Activated CD8-positive, alpha-beta memory T cell treated with anti-CD3 and anti-CD28 coated beads, Interleukin-2, amount 10 ng/mL, durations not matched to agents 7 days and 5 days (primary cell): ENCODE measurements at places on chromosomes 5 and 9. TPM values are rescaled to one million over a fixed set of nuclear protein-coding genes. Genes with fewer than 3 reads are reported as not detected.

- DNase-seq: no peak
These were observed 56.8 kb downstream of the PPP2R2B start for GRCh38 chr5:146821732-146822131.

DNA sequence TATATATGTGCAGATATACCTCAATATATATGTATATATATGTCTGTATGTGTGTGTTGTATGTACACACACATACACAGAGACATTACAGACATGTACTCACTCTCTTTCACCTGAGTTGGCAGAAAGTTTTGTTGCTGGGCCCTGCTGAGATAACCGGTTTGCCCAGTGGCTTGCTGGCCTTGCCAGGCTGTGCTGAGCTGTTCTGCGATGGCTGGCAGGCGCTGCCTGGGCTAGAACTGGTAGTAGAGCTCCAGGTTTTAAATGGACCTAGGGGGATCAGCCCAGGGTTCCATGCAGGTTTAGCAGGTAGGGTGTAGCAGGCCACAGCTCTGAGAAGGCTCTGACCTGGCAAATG, 394.3 kb downstream of the GADD45G start:
- DNase-seq: no peak

GRCh38 chr9:125343518-125344275, 82.1 kb downstream of the GAPVD1 start:
- no peak for DNase-seq

DNA sequence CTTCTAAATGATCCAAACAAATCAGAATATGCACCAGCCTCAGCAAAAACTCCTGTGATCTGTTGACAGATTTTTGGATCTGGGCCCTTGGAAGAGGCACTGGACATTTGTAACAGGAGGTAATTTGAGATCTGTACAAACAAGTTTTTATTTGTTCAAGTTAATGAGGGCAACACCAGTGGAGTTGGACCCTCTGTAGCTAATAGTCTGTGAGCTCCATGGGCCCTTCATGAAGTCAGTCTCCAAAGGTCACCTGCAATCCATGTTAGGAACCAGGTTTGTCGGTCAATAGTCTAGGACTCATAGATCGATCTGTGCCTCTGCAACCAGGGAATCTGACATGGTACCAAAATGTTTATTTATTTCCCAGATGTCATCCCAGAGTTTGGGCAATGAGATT, 40.9 kb downstream of the PAM start:
- DNase-seq: no peak

DNA sequence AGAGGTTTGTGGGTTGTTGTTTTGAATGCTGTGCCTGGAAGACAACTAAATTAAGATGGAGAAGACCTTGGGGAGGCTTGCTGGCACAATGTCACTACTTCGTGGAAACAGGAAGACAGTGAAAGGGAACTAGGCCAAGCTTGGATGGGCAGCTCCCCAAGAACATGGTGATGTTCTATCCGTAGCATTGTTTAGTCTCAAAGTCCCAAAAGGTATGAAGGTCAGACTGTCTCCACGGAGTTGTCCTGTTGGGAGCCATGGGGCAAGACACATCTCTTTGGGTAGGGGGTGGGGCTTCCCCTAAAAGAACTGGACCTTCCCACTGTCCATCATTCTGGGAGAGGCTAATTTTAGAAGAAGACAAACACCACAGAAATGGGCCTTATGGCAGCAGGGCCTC, 140.5 kb downstream of the ENTREP1 start:
- no peak for DNase-seq

- DNase-seq: no peak
These were observed 24.3 kb upstream of the OTULINL start for GRCh38 chr5:14557203-14557770.

DNA sequence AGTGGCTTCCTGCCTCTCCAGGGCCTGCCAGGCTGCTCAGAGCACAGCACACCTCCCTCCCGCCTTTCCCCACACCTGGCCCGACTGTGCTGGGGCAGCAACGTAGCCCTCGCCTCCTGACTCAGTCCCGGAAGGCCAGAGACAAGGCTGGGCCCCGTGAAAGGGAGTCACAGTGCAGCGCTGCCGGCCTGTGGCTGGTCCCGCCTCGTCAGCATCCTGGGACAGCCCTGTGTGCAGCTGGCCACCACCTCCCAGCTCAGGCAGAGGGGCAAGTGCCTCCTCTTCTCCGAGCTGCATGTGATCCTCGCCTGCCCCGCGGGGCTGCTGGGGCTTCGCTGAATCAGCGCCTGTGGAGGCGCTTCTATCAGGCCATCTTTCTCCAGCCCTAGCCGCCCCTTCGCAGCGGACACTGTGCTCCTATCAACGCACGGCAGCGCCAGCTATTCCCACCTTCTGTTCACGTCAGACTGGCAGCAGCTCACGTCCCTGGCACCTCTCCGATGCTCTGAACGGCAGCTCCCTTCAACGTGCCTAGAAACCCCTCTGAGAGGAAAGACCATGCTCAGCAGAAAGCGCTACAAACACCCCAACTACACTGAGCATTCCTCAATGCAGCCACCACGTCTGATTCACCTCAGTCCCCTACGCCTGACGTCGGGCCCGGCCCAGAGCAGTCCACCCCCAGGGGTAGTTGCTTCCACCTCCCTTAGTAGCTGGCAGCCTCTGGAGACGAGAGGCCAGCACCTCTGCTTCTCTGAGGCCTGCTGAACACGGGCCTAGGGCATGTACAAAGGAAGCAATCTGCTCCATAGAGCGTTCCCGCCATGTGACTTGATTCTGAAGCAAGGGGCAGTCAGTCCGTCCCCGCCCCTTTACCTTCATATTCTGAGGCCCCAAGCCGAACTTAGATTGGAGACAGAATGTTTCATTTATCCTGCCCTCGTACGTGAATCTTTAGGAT, 78.8 kb downstream of the GPR21 start:
- no peak for DNase-seq

DNA sequence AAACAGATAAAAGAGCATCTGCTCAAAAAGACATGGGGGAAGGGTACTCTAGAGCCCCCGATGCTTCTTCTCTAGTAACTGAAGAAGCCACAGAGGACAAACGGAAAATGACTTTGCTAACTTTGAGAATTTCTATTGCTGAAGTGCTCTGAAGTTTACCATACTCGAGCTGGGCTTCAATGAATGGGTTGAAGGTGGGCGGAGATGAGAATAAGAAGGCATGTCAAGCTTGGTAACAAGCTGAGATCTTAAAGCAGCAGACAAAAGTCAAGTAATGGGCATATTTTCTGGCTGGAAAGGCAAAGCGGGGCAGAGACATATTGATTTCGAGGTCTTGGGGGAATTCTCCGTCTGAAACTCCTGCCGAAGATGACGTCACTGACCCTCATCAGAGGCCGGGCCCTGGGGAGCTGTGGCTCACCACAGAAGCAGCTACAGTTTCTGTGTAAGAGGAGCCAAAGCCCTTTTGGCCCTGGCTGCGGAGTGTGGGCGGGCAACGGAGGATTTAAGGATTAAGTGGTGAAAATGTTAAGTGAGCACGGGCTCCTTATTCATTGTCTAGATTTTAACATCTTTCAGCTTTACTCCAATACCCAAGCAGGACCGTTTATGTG, 115.8 kb upstream of the SLIT3 start:
- DNase-seq: no peak

Gene APBA1
- 3.6 TPM for total RNA-seq

Gene TRIM7
- 1.7 TPM for total RNA-seq

Gene DCANP1
- not detected for total RNA-seq
